ENCODE measurements at places on chromosomes 7 and 10. TPM values are rescaled to one million over a fixed set of nuclear protein-coding genes. Genes with fewer than 3 reads are reported as not detected.
A peak's percentile ranks its signal among the peaks of the same experiment; 100 is the strongest.

- no peak for DNase-seq
Measured at GRCh38 chr10:3532644-3533043, 252.4 kb downstream of the KLF6 start.

GRCh38 chr10:44513591-44513990 is 128.7 kb upstream of the CXCL12 start:
- DNase-seq, result no peak

- no peak for DNase-seq
Measured at GRCh38 chr10:96860631-96861277, 28.7 kb downstream of the LCOR start.

GRCh38 chr10:63221950-63222349 is 88.8 kb downstream of the NRBF2 start:
- DNase-seq, result no peak

GRCh38 chr10:75397496-75398199 is 3.9 kb downstream of the ZNF503 start:
- no peak for DNase-seq

DNA sequence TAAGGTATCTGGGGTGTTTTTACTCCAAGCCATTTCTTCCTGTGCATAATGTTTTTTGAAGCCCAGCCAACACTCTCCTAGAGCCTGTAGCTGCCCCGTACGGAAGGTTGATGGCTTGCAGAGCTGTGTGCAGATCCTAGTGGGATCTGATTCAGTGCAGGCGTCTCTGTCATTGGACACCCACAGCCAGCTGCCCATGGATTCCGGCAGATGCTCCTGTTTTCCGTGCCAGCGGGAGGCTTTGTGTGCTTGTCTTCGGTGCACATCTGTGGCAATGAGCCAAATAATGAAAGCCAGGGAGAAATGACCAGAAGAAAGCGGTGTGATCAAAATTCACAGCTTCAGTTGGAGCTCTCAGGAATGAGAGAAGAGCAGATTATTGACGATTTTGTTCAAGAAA is 426.4 kb downstream of the TYW1 start:
- no peak for DNase-seq

DNA sequence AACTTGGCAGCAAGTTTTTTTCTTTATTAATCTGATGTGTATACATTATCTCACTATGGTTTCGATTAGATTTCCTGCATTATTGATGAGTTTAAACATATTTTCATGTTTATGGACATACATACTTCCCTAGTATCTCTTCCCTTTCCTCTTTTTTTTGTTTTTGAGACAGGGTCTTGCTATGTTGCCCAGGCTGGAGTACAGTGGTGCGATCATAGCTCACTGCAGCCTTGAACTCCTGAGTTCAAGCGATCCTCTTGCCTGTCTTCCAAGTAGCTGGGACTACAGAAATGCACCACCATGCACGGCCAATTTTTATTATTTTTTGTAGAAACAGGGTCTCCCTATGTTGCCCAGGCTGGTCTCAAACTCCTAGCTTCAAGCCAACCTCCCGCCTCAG is 18.9 kb downstream of the BAZ1B start:
- no peak for DNase-seq

GRCh38 chr7:99473315-99473596 is 566 bp downstream of the ZNF789 start:
- DNase-seq, result peak; percentile 67

DNA sequence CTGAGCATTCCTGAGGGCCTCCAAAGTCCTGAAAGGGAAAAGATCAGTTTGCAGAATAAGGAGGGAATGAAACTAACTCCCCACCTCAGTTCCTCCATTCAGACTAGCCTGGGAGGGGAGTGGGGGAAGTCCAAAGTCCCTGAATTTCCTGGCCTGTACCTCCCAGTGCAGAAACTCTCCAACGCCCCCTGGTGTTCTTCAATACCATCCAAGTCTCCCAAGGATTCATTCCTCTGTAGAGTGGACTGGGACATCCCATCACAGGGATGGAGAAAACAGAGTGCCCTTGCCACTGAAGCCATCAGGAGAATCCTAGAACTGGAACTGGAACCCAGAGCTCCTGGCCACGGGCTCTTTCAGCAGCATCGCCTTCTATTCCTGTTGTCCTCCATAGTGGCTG is 1.6 kb upstream of the COL13A1 start:
- DNase-seq, result peak; percentile 89

- no peak for DNase-seq
Measured at GRCh38 chr7:132609906-132610520, 33.7 kb upstream of the PLXNA4 start.

DNA sequence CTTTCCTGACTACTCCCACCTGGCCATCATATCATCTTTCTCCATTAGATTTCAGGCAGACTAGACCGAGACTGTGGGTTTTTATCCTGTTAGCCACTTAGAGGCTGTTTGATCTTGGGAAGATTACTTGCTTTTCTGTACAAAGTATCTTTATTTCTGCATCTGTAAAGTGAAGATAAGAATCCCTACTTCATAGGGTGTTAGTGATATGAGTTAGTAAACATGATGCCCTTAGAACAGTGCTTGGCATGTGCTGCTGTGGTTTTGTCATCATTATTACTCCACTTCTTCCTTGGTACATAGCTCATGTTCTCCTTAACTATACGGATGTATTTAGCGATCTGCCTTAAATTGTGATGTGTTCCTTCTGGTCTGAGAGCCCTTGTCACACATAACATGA is 165.2 kb downstream of the AUTS2 start:
- no peak for DNase-seq

DNA sequence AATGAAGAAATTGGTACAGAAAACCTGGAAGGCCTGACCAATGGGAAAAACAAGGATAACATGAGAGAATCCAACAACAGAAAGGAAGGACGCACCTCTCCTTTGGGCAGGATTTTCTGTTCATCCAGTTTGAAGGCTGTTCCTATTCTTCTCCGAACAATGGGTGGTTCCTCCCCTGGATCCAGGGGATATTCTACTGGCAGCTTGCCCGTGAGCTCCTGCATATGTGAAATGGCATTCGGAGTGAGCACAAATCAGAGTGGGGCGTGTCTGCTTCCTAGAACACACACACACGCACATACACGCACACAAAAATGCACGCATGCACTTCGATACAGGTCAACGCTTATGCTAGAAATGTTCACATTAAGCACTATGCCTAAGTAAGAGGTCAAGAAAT is 83.5 kb downstream of the PRPF18 start:
- no peak for DNase-seq

DNA sequence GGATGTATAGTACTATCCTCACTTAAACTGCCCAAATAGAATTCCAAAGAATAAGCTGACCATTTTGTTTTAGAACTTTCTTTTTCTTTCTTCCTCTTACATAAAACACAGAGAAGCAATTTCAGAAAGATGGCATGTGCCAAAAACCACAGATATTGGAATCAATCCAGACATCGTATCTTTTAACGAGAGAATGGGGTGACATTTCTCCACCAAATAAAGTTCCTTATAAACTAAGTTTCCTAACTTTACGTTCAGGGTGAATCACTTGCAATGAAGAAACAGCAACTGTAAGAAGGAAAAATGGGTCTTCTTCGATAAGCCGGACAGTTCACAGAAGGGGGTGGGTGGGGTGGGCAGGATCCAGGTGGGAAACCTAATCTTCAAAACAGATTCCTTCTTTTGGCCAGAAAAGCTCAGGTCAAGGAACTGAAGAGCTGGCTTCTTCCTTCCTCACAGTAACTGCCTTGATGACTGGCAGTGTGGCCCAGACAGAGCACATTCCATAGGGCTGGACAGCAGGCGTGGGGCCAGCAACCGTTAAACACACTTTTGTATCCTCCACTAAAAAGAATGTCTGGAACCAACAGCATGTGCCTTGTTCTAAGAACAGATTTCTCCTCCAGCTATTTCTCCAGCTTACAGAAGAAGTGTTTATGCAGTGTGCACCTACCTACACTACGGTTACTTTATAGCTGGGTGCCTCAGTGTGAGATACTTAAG is 31.5 kb downstream of the CREB3L2 start:
- DNase-seq, result no peak

The C10orf67 gene
- total RNA-seq, result not detected

The COL13A1 gene
- total RNA-seq, result 25.2 TPM

The KMT2C gene
- 54.1 TPM for total RNA-seq

The KIF11 gene
- total RNA-seq, result 55.7 TPM

The BLNK gene
- total RNA-seq, result not detected

The TYW1B gene
- 2.8 TPM for total RNA-seq

The UCN3 gene
- not detected for total RNA-seq

The RSPH10B2 gene
- total RNA-seq, result 1.1 TPM

The TCF7L2 gene
- total RNA-seq, result 75.8 TPM

All from endodermal cell (in vitro differentiated cells).